Stimulated activated CD8-positive, alpha-beta memory T cell treated with anti-CD3 and anti-CD28 coated beads, Interleukin-15, amount 100 ng/mL, for 4 hours (primary cell): ENCODE measurements at places on chromosomes 11 and 22.
A peak's percentile ranks its signal among the peaks of the same experiment; 100 is the strongest.

DNA sequence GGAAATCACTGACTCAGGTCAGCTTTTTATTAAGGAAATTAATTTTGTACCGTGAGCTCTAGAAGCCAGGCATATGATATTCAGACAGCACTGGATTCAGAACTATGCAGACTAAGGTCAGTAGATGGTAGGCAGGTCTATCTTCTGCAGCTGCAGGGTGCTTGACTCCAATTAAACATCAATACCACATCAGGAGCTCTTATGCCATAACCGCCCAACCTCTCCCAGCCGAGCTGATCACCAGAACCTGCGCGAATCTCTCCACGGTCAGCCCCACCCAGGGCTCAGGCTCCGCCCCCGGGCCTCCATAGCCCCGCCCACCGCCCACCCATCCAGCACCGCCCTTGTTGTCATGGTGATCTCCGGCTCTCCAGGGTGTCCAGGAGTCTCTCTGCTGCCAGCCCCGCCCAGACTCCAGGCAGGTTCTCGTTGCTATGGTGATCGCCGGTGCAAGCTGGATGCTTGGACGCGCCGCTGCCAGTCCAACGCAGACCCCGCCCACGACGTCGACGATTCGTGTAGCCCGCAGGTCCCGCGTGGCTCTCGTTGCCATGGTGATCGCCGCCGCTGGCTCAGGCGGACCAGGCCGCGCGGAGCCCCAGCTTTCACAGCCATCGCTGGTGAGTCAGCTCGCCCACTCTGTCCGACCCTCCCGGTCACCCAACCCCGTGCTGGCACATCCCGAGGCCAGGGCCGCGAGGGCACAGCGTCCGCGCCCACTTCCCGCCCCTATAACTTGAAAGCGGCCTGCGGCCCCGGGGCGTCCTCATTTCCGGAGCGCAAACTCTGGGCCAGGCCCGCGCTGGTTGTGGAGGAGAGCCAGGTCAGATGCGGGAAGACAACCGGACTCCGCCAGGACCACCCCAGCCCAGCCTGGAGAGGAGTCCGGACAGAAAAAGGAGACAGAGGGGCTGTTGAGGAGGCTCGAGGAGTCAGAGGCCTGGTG lies at the start of gene RAB36:
RAB36 (plus strand) TSS at position 546 of the 946 bp plus-strand sequence. CDS start 1,140 bp downstream, outside the sequence.
- peak; percentile 68 for DNase-seq

GRCh38 chr11:66237867-66238266 lies 30.6 kb upstream of the RAB1B start:
- DNase-seq = no peak

- no peak for DNase-seq
Measured at GRCh38 chr11:7306900-7307299, 55.2 kb downstream of the SYT9 start.

DNA sequence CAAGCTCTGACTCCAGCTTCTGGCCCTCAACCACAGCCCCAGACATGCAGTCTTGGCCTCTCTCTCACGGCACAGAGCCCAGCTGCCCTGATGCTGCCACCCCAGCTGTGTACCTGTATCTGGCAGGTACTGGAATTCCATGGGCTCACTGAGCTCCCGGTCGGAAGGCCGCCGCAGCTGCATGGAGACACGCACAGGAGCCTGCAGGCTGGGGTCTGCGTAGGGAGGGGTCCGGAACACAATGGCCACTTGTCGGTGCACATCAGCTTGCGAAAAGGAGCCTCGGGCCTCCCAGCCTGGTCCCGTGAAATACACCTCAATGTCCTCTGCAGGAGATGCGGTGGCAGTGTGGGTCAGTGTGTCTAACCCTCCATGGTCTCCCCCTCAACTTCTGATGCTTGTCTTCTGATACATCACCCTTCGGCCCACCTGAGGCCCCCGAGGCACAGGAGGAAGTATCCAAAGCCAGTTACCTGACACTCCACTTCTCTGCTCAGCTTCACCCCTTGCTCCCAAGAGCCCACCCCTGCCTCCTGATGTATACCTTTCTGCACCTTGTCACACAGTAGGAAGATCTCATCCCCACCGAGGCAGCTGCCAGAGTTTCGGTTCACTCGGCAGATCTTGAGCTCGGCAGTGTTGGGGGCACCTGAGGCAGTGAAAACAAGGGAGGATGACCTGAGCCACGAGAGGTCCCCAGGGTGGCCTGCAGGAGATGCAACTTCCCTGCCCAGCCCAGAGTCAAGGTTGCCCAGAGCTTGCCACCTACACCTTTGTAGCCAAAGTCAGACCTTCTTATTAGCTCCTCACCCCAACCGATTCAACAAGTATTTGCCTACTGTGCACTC lies 4.3 kb downstream of the RELA start:
- DNase-seq = no peak

DNA sequence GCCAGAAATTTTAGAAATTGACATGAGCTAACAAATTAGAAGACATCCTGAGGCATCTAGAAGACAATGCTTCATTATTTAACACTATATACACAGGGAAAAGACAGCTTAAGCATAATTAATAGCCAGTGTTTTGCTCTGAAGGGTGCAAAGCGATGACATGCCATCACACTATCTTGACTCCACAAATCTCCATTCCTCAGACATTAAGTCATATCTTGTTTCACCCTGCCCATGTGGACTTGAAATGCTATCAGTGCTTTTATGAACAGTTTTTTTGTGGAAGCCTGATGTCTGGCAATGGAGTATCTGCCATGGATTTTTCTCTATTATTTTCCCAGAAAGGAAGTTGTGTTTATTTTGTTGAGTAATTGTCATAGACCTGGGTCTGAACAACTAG lies 2.3 kb downstream of the CARD18 start:
- no peak for DNase-seq
